ENCODE measurements at places on chromosomes 1 and 21.
A peak's percentile ranks its signal among the peaks of the same experiment; 100 is the strongest.

DNA sequence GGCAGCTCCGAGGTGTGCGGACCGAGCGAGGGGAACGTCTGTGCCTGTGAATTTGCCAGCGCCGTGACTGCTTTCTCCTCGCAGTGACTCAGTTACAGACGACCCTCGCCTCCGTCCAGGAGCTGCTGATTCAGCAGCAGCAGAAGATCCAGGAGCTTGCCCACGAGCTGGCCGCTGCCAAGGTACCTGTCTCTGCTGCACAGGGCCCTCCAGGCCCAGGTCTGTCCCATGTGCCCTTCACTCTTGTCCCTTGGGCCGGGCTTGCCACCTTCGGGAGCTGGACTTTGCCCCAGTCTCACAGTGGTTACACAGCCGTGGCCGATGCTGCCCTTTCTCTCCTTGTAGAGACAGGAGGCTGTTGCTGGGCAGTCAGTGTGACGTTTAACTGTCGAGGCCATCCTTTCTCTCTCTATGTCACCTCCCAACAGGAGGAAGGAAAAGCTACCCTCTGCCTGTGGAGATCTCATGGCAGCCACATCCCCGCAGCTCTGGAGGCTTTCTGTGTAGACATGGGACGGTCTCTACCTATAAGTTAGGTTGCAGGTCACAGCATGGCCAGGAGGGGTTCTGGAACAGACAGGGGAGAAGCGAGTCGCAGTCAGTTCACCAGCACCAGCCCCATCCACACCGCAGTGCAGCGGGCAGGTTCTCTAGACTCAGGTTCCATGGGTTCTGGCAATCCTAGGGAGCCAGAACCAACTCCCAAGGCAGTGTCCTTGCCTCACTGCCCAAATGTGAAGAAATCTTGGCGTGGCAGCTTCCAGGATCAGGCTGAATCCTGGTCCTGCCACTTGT lies 149.7 kb downstream of the PEX14 start:
- DNase-seq: no peak

- DNase-seq: no peak
Observed at GRCh38 chr1:147491098-147491497, 50.2 kb upstream of the BCL9 start.

GRCh38 chr1:198913667-198914066 lies 274.8 kb downstream of the PTPRC start:
- no peak for DNase-seq

DNA sequence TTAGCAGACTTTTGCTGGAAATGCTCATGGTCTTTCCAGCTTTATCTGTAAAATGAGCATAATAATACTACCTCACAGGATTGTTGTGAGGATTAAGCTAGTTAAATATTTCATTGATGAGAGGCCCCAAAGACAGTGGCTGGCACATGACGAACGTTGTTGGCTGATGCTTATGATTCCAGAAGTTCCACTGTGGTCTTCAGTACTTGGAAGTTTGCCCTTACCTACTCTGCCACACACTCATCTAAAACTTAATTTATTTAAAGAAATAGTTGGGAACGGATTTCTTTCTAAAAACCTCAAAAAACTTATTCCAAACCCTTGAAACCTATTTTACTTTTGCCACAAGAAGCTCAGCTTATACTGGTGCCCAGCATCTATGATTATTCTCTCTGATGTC lies 170.7 kb downstream of the DHRS3 start:
- DNase-seq: peak; percentile 84

- peak; percentile 40 for DNase-seq
Observed at GRCh38 chr1:25805863-25806225, 5.9 kb downstream of the SELENON start.

GRCh38 chr1:16447641-16448040 lies 7.1 kb downstream of the NECAP2 start:
- no peak for DNase-seq
